Vagina (tissue), 2 donors: ENCODE measurements at places on chromosomes 1 and 21. TPM values are rescaled to one million over a fixed set of nuclear protein-coding genes. Genes with fewer than 3 reads are reported as not detected.

- no peak for DNase-seq
Measured at GRCh38 chr1:101316799-101317198, 80.0 kb downstream of the S1PR1 start.

GRCh38 chr21:27649323-27649722, 682.4 kb upstream of the ADAMTS5 start:
- DNase-seq: no peak

GRCh38 chr1:230828421-230828820, 39.9 kb downstream of the C1orf198 start:
- DNase-seq: no peak

GRCh38 chr1:31954607-31955283, 16.6 kb upstream of the PTP4A2 start:
- DNase-seq: no peak

IVNS1ABP gene
- 125 TPM for total RNA-seq
